NCI-H774 (cell line): ENCODE measurements at places on chromosomes 1 and 21.

DNA sequence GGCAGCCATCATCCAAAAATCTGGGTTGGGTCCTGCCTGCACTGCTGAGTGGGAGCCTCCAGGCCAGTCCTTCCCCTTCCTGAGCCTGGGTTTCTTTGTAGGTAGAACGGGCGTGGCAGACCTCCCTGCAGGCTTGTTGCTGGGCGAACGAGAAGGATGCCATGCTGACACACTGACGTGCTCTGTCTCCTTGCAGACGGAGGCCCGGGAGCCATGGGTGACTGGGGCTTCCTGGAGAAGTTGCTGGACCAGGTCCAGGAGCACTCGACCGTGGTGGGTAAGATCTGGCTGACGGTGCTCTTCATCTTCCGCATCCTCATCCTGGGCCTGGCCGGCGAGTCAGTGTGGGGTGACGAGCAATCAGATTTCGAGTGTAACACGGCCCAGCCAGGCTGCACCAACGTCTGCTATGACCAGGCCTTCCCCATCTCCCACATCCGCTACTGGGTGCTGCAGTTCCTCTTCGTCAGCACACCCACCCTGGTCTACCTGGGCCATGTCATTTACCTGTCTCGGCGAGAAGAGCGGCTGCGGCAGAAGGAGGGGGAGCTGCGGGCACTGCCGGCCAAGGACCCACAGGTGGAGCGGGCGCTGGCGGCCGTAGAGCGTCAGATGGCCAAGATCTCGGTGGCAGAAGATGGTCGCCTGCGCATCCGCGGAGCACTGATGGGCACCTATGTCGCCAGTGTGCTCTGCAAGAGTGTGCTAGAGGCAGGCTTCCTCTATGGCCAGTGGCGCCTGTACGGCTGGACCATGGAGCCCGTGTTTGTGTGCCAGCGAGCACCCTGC, 1.4 kb downstream of the GJA4 start:
- no peak for DNase-seq

DNA sequence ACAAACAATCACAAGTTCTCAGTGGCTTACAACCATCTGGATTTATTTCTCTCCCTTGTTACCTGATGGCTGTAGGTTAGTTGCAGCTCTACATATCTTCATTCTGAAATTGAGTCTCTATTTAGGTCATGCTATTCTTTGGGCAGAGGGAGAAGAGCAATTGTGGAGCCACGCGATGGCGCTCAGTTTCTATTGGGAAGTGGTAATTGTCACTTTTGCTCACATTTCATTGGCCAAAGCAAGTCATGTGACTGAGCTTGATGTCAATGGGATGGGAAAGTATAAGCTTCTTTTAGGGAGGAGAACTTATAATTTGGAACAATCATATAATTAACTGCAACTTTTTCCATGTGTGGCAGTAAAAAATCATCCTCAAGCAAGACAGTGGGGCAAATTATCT, 166.5 kb downstream of the LMO4 start:
- no peak for DNase-seq

DNA sequence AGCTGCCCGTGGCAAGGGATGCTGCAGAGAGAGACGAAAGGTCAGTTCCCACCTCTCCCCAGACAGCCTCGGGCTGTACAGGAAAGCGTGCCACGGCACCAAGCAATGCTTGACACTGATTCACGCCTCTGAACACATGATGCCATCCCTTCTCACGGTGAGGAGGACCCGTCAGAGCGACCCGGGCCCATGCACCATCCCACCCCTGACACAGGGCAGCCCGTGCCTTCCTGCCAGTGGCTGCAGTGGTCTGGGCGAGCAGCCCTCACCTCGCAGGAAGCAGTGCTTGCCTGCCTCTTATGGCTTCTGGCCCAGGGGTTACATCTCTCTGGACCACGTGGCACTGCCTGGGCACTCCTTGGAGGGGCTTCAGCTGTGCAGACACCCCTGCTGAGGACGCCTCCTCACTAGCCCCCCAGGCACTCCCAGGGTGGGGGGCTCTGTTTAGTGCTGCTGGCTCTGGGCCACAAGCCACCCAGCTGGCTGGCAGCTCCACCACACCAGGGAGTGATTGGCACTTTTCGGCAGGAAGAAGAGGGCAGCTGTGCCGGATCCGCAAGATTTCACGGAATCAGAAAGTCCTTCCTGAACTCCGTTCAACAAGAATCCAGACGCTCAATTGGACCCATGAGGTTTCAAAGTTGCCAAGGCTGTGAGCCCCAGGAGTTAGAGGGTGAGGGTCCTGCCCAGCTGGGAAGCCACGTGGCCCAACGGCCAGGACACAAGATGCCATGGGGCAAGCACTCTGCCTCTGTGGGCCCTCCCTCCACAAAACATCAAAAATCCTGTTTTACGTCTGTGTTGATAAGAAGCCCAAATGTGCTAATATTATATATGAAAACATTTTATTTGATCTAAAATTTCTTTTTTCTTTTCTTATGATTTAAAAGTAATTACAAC, 34.8 kb upstream of the SLC19A1 start:
- DNase-seq: no peak

DNA sequence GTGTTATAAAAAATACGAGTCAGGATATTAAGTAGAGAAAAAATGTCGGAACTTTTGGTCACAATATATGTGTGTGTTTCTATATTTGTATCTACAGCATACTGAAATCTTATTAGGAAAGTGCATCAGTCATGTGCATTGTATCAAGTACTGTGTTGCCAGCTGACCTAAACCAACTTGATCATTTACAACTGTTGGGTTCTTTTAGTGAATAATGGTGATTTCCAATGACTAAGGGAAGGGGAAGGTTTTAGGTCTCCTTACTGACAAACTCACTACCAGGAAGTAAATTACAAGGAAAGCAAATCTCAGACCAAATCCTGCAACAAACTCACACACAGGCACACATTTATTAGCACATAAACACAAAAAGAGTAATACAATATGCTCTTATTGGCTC, 142.7 kb downstream of the TSEN15 start:
- DNase-seq: no peak

DNA sequence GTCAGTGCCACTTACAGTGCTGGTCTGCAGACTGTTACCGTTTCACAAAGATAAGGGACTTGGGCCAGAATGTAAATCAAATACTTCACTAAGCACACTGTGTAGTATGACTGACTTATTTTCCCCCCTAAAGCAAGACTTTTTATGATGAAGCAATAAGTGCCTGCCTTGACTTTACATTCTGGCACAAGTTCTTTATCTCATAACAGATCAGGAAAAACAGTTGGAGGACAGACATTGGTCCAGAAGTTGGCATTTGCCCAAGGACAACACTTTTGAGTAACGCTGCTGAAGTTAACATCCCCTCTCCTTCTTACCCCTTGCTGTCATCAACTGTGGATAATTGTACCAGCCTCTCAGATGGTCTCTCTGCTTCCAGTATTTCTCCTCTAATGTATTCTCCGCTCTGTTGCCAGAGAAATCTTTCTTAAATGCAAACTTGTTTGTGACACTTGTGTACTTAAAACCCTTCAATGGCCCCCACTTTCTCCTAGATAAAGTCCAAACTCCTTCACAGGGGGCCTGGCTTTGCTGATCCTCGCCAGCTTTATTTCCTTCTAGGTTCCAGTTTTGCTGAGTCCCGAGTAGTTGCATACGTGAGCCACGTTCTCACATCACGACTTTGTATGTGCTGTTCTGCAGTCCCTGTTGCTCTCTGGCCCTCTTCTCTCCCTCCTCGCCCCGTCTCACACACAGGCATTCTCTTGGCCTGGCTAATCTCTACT, 45.7 kb downstream of the S1PR1 start:
- DNase-seq: no peak

- DNase-seq: peak; percentile 81
Measured at GRCh38 chr1:226784081-226785049, 45.3 kb upstream of the ITPKB start.

GRCh38 chr1:193181536-193181935, 4.9 kb downstream of the B3GALT2 start:
- no peak for DNase-seq

DNA sequence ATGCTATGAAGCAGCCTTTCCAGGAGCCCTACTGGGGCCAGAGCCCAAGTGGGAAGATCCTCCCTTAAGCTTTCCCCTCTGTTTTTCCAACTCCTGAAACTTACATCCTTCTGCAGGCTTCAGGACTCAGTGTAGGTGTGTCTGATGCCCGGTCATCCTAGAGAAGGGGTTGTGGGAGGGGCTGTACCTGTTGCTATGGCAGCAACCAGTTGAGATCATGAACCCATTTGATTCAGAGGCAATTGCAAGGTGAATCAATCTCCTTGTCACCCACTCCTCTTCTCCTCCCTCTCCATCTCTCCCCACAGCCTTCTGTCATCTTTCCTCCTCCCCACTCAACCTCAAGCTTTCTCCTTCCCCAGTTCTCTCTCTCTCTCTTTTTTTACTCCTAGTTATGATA, 151.8 kb downstream of the CACNA1E start:
- no peak for DNase-seq

DNA sequence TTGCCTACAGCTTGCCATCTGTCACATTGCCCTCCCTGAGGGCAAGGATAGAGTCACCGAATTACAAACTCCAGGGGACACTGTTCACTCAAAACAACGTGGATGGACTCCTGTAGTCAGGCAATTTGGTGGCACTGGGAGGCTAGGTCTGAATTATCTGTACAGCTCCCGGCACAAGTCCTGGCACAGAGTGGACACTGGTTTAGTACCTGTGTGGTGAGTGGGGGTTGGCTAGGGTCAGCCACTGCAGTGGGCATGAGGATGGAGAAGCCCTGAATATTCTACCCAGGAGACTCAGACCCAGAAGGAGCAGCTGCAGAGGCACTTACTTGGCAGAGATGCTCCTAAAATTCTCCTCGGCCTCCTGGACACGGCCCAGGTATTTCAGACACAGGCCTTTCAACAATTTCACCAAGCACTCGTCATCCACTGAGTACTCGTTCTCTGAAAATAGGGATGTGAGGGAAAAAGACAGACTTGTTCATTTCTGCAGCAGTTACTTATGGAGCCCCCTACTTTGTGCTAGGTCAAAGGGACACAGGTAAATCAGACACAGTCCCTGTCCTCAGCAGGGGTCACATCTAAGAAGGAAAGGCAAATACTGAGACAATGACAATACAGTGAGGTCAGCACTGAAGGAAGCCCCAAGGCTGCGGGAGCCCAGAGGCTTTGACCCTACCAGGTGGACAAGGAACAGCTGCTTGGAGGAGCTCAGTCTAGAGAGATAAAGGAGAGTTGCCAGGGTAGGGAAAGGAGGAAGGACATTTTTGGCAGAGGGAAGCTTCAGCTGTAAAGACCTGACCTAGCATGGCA, 40.5 kb downstream of the TTC39A start:
- DNase-seq: no peak

DNA sequence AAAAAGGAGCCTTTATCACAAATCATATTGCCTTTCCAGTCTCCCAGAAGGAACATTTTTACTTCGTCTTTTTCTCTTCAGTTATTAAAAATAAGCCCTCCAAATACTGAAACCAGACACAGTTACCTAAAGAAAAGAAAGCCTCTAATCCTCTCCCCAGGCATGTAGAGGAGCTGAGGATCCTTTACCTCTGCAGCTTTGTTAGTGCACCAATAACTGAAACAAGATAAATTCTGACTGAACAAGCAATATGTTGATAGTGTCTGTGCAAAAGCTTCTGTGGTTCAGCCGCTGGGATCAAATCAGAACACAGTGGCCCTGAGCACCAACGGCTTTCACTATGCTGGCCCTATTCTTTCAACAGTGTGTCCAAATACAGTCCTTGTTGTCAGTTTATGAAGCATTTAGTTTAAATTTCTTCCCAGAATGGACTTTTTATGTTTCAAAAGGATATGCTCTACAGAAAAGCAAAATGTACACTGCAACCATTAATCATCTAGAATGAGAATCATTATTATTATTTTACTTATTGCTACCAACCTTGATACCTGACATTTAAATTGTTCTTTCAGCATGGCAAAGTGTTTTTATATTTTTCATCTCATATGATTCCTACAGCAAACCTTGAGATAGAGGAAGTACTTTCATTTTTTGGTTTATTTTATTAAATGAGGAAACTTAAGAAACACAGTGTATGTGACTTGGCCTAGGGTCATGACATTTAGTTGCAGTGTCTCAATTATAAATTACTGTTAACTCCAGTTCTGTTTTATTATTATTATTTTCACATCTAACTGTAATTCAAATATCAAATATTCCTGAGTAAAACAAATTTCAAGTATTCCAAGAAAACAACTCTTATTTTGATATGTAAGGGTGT, 217.9 kb downstream of the NEGR1 start:
- no peak for DNase-seq

GRCh38 chr1:192493584-192493983, 82.0 kb upstream of the RGS1 start:
- DNase-seq: no peak

DNA sequence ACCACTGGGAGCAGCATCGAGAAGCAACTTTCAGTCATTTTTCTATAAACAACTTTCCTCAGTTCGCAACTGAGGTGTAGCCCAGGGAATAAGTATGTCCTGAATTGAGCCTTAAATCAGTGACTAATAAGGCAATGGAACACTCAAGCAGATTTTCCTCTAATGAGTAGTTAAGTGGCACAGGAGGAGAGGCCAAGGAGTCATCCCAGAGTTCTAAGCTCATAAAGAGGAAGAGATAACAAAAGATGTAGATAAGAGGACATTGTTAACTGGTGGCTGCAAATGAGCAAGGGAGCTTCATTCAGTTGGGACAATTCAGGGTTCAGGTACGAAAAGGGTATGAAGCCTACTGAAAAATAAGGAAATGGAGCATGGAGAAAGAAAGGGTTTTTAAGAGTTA, 64.5 kb downstream of the LRRC40 start:
- DNase-seq: no peak
